ENCODE measurements at places on chromosomes 12 and 14. TPM values are rescaled to one million over a fixed set of nuclear protein-coding genes. Genes with fewer than 3 reads are reported as not detected.

The RBM23 gene
- 67.7 TPM for total RNA-seq

DNA sequence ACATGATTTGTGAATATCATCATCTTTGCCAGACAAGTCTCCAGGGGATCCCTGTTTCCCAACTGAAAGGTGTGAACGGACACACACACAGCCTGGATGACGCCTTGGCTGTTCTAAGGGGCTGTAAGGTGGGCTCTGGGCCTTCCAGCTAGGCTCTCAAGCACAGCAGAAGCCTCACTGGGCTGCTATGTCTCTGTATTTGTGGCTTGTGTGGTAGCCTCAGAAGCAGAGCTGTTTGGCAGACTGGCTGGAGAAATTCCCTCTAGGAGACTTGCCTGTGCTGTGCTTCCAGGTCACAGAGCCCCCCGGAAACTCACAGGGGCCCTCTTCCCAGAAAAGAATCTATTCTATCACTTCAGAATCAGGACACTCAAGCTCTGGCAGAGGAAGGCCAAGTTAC lies 21.4 kb downstream of the OTUB2 start:
- no peak overlapping the region for H3K4me3 ChIP-seq
- H3K27me3 ChIP-seq = no peaks in the 10 kb centered on the region
- H3K4me1 ChIP-seq = no peaks in the 10 kb centered on the region
- H3K27ac ChIP-seq = no peak overlapping the region
- DNase-seq = no peak
- H3K36me3 ChIP-seq = peaks cover 56% of the 10 kb centered on the region

DNA sequence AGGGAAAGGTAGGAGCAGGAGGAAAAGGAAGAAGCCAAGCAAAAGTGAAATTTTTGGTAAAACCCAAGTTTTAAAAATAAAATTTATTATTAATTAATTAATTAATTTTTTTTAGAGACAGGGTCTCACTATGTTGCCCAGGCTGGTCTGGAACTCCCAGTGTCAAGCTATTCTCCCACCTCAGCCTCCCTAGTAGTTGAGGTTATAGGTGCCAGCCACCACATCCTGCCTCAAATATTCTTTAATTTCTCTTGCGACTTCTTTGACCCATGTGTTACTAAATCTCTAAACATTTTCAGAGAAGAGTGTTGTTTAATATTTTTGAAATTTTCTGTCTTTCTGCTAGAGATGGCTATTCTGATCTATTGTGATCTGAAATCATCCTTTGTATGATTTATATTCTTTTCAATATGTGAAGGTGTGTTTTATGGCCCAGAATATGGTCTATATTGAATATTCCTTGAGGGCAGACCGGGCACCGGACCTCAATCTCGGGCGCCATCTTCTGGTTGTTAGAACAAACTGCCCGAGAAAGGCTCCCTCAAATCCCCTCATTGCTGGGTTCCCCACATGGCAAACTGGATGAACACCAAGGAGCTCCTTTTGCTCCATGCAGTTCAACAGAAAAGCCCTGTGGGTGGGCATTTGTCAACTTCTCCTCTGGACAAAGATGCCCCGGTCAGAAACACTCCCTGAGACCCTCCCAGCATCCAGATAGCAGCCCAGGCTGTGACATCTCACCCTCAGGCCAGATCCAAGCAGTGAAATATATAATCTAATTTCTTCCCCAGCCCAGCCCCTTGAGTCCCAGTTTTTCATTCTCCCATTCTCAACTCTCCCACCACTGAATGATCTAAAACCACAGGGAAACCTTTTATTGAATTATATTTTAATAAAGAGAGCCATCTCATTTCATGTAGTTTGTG lies 110.5 kb downstream of the ASCL4 start:
- no peaks in the 10 kb centered on the region for H3K27me3 ChIP-seq
- DNase-seq = peak; percentile 82

- no peak overlapping the region for H3K4me3 ChIP-seq
- no peaks in the 10 kb centered on the region for H3K36me3 ChIP-seq
- no peak overlapping the region for H3K27ac ChIP-seq
- H3K4me1 ChIP-seq = peaks cover 6% of the 10 kb centered on the region
- no peaks in the 10 kb centered on the region for H3K27me3 ChIP-seq
Measured at GRCh38 chr12:108831309-108831991, 25.9 kb downstream of the SSH1 start.

- H3K4me3 ChIP-seq = peak overlapping the region; percentile 44
- peaks cover 31% of the 10 kb centered on the region for H3K4me1 ChIP-seq
Measured at GRCh38 chr12:585062-586061, 77.9 kb downstream of the NINJ2 start.
